Thoracic aorta (tissue), 2 donors: ENCODE measurements at places on chromosomes 7 and 10. TPM values are rescaled to one million over a fixed set of nuclear protein-coding genes. Genes with fewer than 3 reads are reported as not detected.

The WNT8B gene
- not detected for total RNA-seq

The ADAM22 gene
- 5.4 TPM for total RNA-seq

The MINDY3 gene
- total RNA-seq, result 29.6 TPM

The FAM131B gene
- total RNA-seq, result 3.3 TPM

The IQUB gene
- total RNA-seq, result 1.4 TPM

The SORCS1 gene
- total RNA-seq, result 0.27 TPM

The TDRD1 gene
- 0.41 TPM for total RNA-seq

The C7orf57 gene
- total RNA-seq, result not detected

The TMEM139 gene
- total RNA-seq, result 3.2 TPM

The PKD2L1 gene
- total RNA-seq, result not detected

The RTKN2 gene
- total RNA-seq, result not detected

The SCIN gene
- 2.0 TPM for total RNA-seq

The EBF3 gene
- 3.6 TPM for total RNA-seq

DNA sequence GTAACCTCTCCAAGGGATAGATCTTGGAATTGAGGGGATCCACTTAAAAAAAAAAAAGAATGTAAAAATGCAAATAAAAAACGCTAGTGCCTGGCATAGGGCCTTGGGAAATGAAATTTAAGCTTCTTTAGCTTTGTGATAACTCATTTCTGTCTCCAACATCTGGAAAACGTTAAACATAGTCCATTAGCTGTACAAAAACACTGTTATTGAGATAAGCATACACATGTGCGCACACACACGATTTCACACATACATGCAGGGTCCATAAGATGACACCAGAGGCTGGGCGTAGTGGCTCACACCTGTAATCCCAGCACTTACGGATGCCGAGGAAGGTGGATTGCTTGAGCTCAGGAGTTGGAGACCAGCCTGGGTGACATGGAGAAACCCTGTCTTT is 13.7 kb upstream of the CUL2 start:
- no peaks in the 10 kb centered on the region for H3K27me3 ChIP-seq
- no peaks in the 10 kb centered on the region for H3K4me1 ChIP-seq
- H3K4me3 ChIP-seq, result no peak overlapping the region
- H3K36me3 ChIP-seq, result no peaks in the 10 kb centered on the region

GRCh38 chr10:77244286-77244685 is 393.3 kb downstream of the KCNMA1 start:
- peak overlapping the region; percentile 41 for H3K27ac ChIP-seq
- no peak for DNase-seq
- H3K36me3 ChIP-seq, result no peaks in the 10 kb centered on the region

- DNase-seq, result no peak
- H3K36me3 ChIP-seq, result no peaks in the 10 kb centered on the region
- H3K4me1 ChIP-seq, result no peaks in the 10 kb centered on the region
- H3K4me3 ChIP-seq, result no peak overlapping the region
Observed at GRCh38 chr7:143239813-143240212, 18.0 kb downstream of the TAS2R40 start.

- H3K36me3 ChIP-seq, result no peaks in the 10 kb centered on the region
- peak overlapping the region; percentile 63 for H3K4me3 ChIP-seq
- DNase-seq, result no peak
- peak overlapping the region; percentile 20 for H3K27ac ChIP-seq
- no peaks in the 10 kb centered on the region for H3K27me3 ChIP-seq
Observed at GRCh38 chr10:6141296-6142151, 52.7 kb downstream of the RBM17 start.

- no peak for DNase-seq
- H3K4me3 ChIP-seq, result no peak overlapping the region
- H3K4me1 ChIP-seq, result peaks cover 15% of the 10 kb centered on the region
- H3K27ac ChIP-seq, result no peak overlapping the region
- no peaks in the 10 kb centered on the region for H3K27me3 ChIP-seq
Observed at GRCh38 chr10:51144161-51144781, 70.0 kb downstream of the PRKG1 start.

DNA sequence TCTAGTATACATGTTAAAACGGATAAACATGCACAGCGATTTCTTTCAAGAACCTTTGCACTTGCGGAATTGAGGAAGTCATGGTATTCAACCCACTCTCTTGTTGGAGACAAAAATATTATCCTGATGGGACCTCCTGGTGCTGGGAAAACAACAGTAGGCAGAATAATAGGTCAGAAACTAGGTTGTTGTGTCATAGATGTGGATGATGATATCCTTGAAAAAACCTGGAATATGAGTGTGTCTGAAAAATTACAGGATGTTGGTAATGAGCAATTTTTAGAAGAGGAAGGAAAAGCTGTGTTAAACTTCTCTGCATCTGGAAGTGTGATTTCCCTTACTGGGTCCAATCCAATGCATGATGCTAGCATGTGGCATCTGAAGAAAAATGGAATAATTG is 6.9 kb downstream of the THNSL1 start:
- H3K4me3 ChIP-seq, result no peak overlapping the region
- H3K27me3 ChIP-seq, result no peaks in the 10 kb centered on the region
- H3K27ac ChIP-seq, result no peak overlapping the region
- H3K4me1 ChIP-seq, result peaks cover 23% of the 10 kb centered on the region

- H3K4me1 ChIP-seq, result no peaks in the 10 kb centered on the region
- no peaks in the 10 kb centered on the region for H3K27me3 ChIP-seq
- no peak overlapping the region for H3K27ac ChIP-seq
- no peak for DNase-seq
- no peak overlapping the region for H3K4me3 ChIP-seq
Observed at GRCh38 chr7:368651-369475, 78.9 kb downstream of the FOXL3 start.

DNA sequence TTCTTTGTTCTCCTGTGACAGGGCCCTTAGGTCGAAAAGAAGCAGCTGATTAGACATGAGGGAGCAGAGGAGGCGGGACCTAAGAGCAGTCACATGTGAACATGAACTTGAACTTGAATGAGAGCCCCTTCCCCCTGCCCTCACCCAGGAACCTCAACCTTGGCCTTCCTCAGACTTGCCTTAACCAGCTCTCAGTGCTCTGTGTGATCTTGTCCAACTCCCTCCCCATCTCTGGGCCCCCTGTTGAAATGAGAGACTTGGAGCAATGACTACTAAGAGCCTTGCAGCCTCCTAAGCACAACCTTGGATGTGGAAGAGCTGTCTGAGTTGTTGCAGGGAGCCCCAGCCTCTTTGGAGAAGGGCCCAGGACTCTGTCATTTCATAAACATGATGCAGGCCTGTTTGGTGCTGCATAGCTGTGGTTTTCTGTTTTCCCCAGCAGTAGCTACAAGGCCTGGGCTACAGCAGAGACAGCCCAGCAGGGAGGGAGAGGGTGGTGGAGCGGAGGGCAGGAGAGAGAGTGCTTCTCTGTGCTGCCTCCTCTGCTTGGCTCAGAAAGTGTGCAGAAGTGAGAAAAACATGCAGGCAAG is 123.9 kb upstream of the ZMIZ1 start:
- no peak overlapping the region for H3K27ac ChIP-seq
- H3K27me3 ChIP-seq, result no peaks in the 10 kb centered on the region
- no peak overlapping the region for H3K4me3 ChIP-seq

- no peak overlapping the region for H3K27ac ChIP-seq
- DNase-seq, result no peak
- H3K27me3 ChIP-seq, result no peaks in the 10 kb centered on the region
- H3K36me3 ChIP-seq, result no peaks in the 10 kb centered on the region
- no peaks in the 10 kb centered on the region for H3K4me1 ChIP-seq
- no peak overlapping the region for H3K4me3 ChIP-seq
Observed at GRCh38 chr7:120473352-120473751, 200.4 kb downstream of the KCND2 start.

- no peak overlapping the region for H3K4me3 ChIP-seq
- H3K4me1 ChIP-seq, result no peaks in the 10 kb centered on the region
- DNase-seq, result no peak
- no peaks in the 10 kb centered on the region for H3K36me3 ChIP-seq
Observed at GRCh38 chr10:1465418-1465911, 271.9 kb downstream of the ADARB2 start.

- no peak for DNase-seq
- H3K4me3 ChIP-seq, result no peak overlapping the region
- H3K36me3 ChIP-seq, result no peaks in the 10 kb centered on the region
- no peaks in the 10 kb centered on the region for H3K27me3 ChIP-seq
- H3K4me1 ChIP-seq, result no peaks in the 10 kb centered on the region
- H3K27ac ChIP-seq, result no peak overlapping the region
Observed at GRCh38 chr10:85170026-85170425, 841.6 kb downstream of the CCSER2 start.

- no peak overlapping the region for H3K27ac ChIP-seq
- no peaks in the 10 kb centered on the region for H3K36me3 ChIP-seq
- no peak overlapping the region for H3K4me3 ChIP-seq
Observed at GRCh38 chr7:13359656-13360055, 629.8 kb downstream of the ETV1 start.

DNA sequence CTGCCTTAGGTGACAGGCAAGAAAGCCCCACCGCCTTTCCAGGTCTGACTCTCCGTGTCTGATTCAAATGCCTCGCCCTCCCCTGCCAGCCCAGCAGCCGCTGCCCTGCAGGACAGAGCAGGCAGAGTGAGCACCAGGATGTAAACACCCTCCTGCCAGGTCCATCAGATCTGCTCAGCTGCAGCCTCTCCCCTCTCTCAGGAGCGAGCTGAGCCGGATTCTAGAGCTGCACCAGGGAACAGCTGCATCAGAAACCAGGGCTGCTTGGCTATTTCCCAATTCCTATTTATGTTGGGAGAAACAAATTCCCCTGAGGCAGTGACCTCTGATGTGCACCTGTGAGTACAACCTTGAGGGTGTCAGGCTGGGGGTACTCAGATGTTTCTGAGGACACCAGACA is 121.5 kb upstream of the ZMIZ1 start:
- H3K36me3 ChIP-seq, result no peaks in the 10 kb centered on the region
- H3K27me3 ChIP-seq, result no peaks in the 10 kb centered on the region
- no peak for DNase-seq
- H3K27ac ChIP-seq, result no peak overlapping the region
- no peaks in the 10 kb centered on the region for H3K4me1 ChIP-seq

GRCh38 chr10:43086321-43086942 is 9.6 kb downstream of the RET start:
- no peaks in the 10 kb centered on the region for H3K27me3 ChIP-seq
- DNase-seq, result no peak
- H3K27ac ChIP-seq, result no peak overlapping the region
- H3K4me1 ChIP-seq, result no peaks in the 10 kb centered on the region
- no peaks in the 10 kb centered on the region for H3K36me3 ChIP-seq

GRCh38 chr7:44341401-44341800 is 16.0 kb upstream of the CAMK2B start:
- DNase-seq, result no peak
- no peaks in the 10 kb centered on the region for H3K36me3 ChIP-seq
- H3K4me1 ChIP-seq, result no peaks in the 10 kb centered on the region
- no peak overlapping the region for H3K4me3 ChIP-seq
- H3K27ac ChIP-seq, result no peak overlapping the region

GRCh38 chr7:6392712-6393666 is 54.8 kb downstream of the DAGLB start:
- H3K27ac ChIP-seq, result peak overlapping the region; percentile 38
- H3K36me3 ChIP-seq, result peaks cover 25% of the 10 kb centered on the region
- H3K27me3 ChIP-seq, result no peaks in the 10 kb centered on the region
- DNase-seq, result peak; percentile 89
- H3K4me3 ChIP-seq, result no peak overlapping the region

- H3K4me3 ChIP-seq, result peak overlapping the region; percentile 5
- peaks cover 19% of the 10 kb centered on the region for H3K4me1 ChIP-seq
- no peaks in the 10 kb centered on the region for H3K36me3 ChIP-seq
- H3K27ac ChIP-seq, result peak overlapping the region; percentile 66
- no peaks in the 10 kb centered on the region for H3K27me3 ChIP-seq
Observed at GRCh38 chr7:99267841-99268576, 4.6 kb upstream of the MYH16 start.

- H3K27me3 ChIP-seq, result no peaks in the 10 kb centered on the region
- no peak overlapping the region for H3K4me3 ChIP-seq
- H3K27ac ChIP-seq, result no peak overlapping the region
- no peaks in the 10 kb centered on the region for H3K36me3 ChIP-seq
Observed at GRCh38 chr10:127576051-127576450, 26.9 kb downstream of the NPS start.

GRCh38 chr7:45358287-45358686 is 200.7 kb downstream of the RAMP3 start:
- H3K27ac ChIP-seq, result no peak overlapping the region
- no peak for DNase-seq
- H3K27me3 ChIP-seq, result no peaks in the 10 kb centered on the region
- H3K4me1 ChIP-seq, result no peaks in the 10 kb centered on the region

- no peak for DNase-seq
- H3K27me3 ChIP-seq, result no peaks in the 10 kb centered on the region
- no peak overlapping the region for H3K4me3 ChIP-seq
- no peaks in the 10 kb centered on the region for H3K36me3 ChIP-seq
- no peak overlapping the region for H3K27ac ChIP-seq
Observed at GRCh38 chr10:47255866-47256265, 44.1 kb upstream of the GDF10 start.

- H3K4me3 ChIP-seq, result no peak overlapping the region
- H3K27ac ChIP-seq, result no peak overlapping the region
- H3K36me3 ChIP-seq, result no peaks in the 10 kb centered on the region
- H3K4me1 ChIP-seq, result no peaks in the 10 kb centered on the region
- DNase-seq, result no peak
- no peaks in the 10 kb centered on the region for H3K27me3 ChIP-seq
Observed at GRCh38 chr7:82230811-82231581, 212.6 kb downstream of the CACNA2D1 start.

- no peak overlapping the region for H3K27ac ChIP-seq
- no peaks in the 10 kb centered on the region for H3K36me3 ChIP-seq
- DNase-seq, result no peak
- H3K4me1 ChIP-seq, result peaks cover 5% of the 10 kb centered on the region
- no peaks in the 10 kb centered on the region for H3K27me3 ChIP-seq
Observed at GRCh38 chr7:103065667-103066066, 8.9 kb downstream of the FBXL13 start.

- no peak overlapping the region for H3K27ac ChIP-seq
- no peak overlapping the region for H3K4me3 ChIP-seq
- H3K27me3 ChIP-seq, result no peaks in the 10 kb centered on the region
- no peaks in the 10 kb centered on the region for H3K36me3 ChIP-seq
Observed at GRCh38 chr10:129224065-129224464, 243.0 kb upstream of the MGMT start.

DNA sequence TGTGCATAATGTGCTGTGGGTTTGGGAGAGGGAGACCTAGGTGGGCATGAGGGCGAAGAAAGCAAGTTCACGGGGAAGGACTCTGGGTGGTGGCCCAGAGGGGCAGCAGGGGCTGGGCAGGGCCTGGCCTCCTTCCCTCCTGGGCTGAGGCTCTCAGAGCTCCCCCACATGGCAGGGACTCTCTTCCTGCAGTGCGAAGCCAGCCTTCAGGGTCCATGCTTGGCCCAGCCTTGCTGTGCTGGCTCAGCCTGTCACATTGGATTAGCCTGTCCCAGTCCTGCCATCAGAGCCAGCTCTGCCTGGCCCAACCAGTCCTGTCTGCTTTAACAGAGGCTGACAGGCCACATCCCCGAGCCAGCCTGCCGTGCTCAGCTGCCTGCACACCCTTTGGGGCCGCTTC is 20.4 kb upstream of the ZNF488 start:
- H3K27ac ChIP-seq, result no peak overlapping the region
- H3K27me3 ChIP-seq, result no peaks in the 10 kb centered on the region
- peaks cover 14% of the 10 kb centered on the region for H3K4me1 ChIP-seq
- DNase-seq, result no peak
- no peak overlapping the region for H3K4me3 ChIP-seq
